NCI-H1092 (cell line): ENCODE measurements at places on chromosomes 16 and 17.
A peak's percentile ranks its signal among the peaks of the same experiment; 100 is the strongest.

DNA sequence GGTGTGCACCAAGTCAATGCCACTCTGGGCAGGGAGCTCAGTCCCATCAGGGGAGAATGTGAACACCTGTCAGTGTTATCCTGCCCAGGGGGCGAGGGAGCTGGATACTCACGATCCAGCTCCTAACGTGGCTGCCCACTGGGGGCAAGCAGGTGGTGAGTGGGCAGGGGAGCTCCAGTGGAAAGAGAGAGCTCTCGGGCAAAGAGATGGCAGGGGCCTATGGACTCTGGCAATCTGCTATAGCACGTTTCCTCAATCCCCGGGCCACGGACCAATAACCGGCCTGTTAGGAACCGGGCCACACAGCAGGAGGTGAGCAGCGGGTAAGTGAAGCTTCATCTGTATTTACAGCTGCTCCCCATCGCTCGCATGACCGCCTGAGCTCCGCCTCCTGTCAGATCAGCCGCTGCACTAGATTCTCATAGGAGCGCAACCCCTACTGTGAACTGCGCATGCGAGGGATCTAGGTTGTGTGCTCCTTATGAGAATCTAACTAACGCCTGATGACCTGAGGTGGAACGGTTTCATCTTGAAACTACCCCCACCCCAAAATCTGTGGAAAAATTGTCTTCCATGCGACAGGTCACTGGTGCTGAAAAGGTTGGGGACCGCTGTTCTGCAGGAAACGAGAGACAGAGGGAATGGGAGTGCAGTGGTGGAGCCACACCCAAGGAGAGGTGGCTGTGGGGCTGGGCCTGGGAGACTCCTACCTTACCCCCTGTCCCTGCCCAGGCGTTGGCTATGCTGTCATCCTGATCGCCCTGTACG is 15.6 kb downstream of the SLC6A2 start:
- DNase-seq, result no peak

DNA sequence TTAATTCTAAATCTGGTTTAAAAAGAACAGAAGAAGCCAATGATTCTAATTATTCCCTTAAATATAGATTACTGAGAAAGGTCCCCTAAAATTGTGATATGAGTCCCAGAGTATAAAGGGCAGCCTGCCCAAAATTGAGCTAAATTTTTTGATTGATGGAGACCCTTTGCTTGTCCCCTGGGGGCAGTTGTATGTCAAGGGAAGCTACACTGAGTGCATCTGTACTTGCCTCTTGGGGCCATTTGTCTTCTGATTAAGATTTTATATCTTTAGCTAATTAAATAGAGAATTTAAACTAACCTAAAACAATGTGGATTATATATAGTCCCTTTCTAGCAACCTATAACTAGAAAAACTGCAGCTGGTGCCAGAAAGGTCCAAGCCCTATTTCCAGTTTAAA is 12.6 kb downstream of the BLMH start:
- no peak for DNase-seq

- DNase-seq, result no peak
These were observed 121.5 kb downstream of the CDK5R1 start for GRCh38 chr17:32608267-32608666.

- no peak for DNase-seq
These were observed 2.8 kb downstream of the BRD7 start for GRCh38 chr16:50365791-50366575.

GRCh38 chr16:2840914-2841313 is 10.8 kb downstream of the ZG16B start:
- DNase-seq, result no peak

- DNase-seq, result no peak
These were observed 523 bp downstream of the KCTD2 start for GRCh38 chr17:75047398-75048098.

DNA sequence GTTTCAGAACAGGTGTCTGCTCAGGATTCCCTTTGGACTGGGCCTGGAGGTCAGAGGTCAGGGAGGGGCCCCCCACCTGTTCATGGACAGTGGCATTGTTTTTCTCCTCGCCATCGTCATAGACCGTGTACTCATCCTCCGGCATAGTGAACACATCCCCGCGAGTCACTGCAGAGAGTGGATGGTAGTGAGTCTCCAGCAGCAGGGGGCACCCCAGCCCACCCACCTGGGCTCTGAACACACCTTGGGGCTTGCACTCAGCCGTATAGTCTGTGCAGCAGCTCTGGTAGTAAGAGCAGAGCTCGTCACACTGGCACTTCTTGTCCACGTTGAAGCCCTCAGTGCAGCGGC is 448 bp downstream of the VTN start:
- no peak for DNase-seq

DNA sequence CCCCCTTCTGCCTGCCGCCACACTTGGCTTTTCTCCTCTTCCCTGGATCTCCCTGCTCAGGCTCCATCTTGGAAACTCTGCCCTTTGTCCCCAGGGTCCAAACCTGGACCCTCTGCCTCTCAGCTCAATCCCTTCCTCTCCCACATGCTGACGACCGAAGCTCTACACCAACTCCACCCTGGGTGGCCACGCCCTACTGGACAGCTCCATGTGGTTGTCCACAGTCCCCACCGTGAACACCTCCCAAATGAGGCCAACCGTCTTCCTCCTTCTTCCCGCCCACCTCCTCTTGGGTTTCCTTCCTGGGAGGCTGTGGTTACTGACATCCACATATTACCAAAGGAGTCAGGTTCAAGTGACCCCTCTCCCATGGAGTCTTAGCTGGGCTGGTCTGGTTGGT is 22.6 kb upstream of the MLKL start:
- no peak for DNase-seq

DNA sequence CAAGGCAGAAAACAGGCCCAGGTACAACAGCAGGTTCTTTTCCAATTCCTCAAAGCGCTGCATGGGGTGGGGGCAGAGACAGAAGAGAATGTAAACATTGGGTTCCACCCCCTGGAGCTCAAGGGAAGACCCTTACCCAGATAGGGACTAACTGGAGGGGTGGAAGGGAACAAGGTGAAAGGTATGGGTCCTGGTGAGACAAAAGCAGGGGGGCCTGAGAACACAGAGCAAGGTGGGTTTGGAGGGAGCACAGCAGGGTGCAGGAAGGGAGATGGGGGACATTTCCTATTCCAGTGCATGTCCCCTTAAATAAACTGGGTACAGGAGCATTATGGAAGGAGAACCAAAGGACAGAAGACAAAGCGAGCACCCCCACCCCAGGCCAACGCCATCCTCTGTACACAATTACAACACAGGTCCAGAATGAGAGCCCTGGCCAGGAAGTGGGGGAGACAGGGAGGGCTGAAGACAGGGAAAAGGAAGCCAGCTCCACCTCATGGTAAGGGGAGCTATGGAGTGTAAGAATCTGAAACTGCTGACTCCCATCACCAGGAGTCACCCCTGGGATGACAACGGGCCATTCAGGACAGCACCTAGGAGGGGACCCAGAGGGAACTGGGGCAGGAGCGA is 2.1 kb upstream of the CD2BP2 start:
- no peak for DNase-seq

DNA sequence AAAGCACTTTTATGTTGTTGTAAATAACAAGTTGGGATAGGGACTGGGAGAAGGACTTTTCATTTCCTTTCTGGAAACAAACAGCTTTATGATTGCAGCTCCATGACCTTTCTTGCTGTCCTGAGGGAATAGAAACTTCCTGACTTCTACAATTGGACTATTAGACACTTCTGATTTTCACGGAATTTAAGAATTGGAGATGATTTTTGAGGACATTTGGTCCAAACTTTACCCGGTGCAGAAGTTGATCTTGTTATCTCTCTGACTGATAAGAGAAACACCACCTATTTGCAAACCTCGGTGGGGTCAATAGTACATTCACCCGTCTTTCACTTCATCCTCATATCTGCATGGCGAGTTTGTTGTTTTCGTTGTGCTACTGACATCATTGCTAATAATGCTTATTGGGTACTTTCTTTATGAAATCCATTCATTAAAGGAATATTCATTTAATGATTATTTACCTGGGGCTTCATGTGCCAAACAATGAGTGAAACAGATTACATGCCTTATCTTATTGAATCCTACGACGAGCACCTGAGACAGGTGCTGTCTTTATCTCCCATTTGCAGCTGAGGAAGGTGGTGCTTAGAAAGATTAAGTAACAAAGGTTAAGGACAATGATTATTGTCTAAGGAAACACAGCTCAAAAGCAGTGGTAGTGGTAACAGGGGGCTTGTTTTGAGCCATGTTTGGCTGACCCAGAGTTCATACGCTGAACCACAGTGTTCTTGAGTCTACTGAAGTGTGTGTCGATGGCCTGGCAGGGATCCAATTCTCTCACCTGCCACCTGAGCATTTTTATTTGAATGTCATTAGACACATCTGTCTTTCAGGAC is 176.9 kb upstream of the FAM20A start:
- no peak for DNase-seq

DNA sequence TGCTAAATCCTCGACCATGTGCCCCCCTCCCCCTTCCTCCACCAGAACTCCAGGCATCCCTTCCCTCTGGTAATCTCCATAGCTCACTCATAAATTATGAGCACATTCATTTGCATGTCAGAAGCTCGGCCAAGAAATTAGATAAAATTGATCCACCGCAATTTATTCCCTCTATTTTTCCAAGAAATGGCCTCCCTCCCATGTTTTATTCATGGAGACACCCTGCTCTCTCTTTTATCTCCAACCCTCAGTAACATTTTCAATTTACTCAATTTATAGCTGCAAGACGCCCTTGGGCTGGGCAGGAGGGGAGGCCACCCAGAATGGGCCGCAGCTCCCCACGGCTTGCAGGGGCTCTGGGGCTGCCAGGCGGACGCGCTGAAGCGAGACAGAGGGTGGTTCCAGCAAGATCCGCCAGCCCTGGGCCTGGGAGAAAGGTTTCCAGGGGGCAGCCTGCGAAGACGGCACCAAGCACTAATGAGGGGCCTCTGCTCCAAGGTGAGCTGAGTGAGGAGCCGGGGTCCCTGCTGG is 54.7 kb upstream of the ZNF423 start:
- no peak for DNase-seq

DNA sequence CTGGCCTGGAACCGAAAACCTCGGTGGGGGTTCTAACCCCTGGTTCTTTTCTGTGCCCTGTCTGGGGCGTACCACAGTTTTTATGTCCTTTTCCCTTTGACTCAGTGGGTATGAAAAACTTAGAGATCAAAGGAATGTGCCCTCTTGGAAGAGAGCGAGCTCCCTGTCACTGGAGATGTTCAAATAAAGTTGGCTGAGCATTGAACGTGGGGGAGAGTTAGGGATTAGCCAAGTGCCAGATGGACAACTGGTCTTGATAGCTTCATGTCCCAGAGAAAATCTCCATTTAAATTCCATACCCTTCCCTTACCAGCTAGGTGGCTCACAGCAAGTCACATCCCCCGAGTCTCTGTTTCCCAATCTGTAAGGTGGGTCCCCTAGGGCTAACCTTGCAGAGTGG is 9.5 kb downstream of the ADGRG1 start:
- DNase-seq, result no peak

DNA sequence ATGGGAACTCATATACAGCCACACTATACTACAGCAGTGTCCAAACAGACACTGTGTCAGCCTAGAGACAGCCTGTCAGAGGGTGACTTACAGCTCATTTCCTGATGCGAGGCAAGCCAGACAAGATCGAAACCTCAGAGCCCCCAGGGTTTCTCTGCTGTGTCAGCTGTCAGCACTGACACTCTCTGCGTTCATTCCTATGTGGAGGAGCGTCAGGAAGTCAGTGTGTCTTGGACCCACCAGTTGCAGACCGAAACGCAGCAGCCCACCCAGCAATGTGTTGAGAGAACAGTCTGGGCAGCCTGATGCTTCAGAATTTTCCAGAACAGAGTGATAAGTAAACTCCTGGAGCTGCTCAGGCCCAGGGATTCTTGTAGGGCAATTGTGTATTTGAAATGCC is 20.6 kb upstream of the MAPT start:
- no peak for DNase-seq

- no peak for DNase-seq
These were observed 172.0 kb downstream of the CDK5R1 start for GRCh38 chr17:32658470-32659418.

DNA sequence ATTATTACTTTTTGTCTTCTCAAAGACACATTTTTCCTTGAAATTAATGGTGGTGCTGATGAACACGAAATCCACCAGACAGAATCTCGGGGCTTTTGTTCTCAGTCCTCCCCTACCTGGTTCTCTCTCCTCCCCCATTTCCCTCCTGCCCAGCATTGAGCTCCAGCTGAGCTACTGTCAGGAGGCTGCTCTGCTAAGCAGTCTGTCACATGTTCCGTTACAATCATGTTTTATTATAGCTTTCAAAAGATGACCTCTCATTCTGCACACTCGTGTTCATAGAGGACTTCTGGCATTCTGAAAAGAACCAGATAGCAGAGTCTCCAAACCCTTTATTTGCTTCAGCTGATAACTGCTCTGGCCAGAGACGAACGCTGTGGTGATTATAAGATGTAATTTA is 732.5 kb upstream of the RBFOX1 start:
- no peak for DNase-seq

DNA sequence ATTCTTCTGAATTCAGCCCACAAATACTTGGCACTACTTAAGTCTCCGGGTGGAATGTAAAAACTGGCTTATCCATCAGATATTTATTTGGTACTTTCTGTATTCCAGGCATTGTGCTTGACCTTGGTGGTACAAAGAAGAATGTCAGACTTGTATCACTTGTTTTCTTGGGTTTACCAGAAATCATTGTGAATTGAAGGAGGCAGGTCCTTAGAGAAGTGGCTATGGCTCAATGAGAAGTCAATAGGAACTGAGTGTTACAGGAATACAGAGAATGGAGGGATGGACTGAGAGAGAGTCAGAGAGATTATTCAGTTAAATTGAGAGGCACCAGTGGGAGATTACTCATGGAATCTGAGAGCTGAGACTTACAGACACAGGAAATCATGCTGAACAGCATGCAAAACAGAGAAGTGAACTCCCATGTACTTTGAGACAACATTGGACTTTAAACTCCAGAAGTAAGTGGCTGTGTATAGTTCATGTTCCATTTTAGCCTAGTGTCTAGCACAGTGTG is 704.1 kb downstream of the CDH11 start:
- DNase-seq, result no peak

- no peak for DNase-seq
These were observed 13.9 kb upstream of the NCBP3 start for GRCh38 chr17:3859940-3860339.

DNA sequence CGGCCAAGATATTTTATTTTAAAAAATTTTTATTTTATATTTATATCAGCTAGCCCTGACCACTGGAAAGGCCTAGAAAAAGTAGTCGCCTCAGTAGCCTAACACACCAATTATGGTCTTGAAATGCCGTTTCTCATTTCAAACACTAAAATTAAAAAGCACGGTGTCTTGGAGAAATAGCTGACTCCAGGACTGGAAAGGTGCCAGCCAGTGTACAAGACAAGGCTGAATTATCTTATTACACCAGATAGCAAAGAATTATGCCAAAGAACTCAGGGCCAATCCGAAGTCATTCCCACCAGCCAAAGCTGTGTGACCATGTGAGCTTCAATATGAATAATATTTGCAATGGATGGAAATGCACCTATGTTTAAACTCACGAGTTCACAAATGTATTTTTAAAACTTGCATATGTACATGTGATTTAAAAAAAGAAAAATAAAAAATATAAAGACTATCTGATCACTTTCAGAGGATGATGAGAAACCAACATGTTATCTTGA is 19.9 kb upstream of the ATP2C2 start:
- DNase-seq, result no peak

- no peak for DNase-seq
These were observed 2.6 kb upstream of the RPL13 start for GRCh38 chr16:89557690-89558490.

- peak; percentile 37 for DNase-seq
These were observed 92.7 kb upstream of the NOL11 start for GRCh38 chr17:67624886-67625656.

GRCh38 chr17:27240086-27240801 is 53.7 kb upstream of the WSB1 start:
- DNase-seq, result no peak

GRCh38 chr16:56657555-56658326 is at the start of gene MT1F:
TSS of gene MT1F (plus strand) at chr16:56657959. CDS start at chr16:56658059, 100 bp downstream.
- DNase-seq, result no peak
